Occipital lobe (tissue), 3 donors: ENCODE measurements at places on chromosomes 11 and 22. TPM values are rescaled to one million over a fixed set of nuclear protein-coding genes. Genes with fewer than 3 reads are reported as not detected.

Gene EP300
- total RNA-seq: 68.9 TPM

Gene LYVE1
- 9.0 TPM for total RNA-seq

Gene MMP11
- 14.8 TPM for total RNA-seq

Gene TESMIN
- total RNA-seq: 0.94 TPM

Gene MCM5
- total RNA-seq: 11.9 TPM

Gene CD81
- total RNA-seq: 69.4 TPM

Gene INS
- total RNA-seq: not detected

Gene MUC5AC
- not detected for total RNA-seq

Gene ANKRD49
- total RNA-seq: 21.8 TPM

Gene MIOX
- not detected for total RNA-seq

Gene TMEM45B
- 0.31 TPM for total RNA-seq

Gene NRGN
- 2.7 TPM for total RNA-seq

Gene PAX6
- total RNA-seq: 16.4 TPM

Gene MS4A6E
- not detected for total RNA-seq

Gene CCDC157
- total RNA-seq: 5.6 TPM

Gene PGA5
- total RNA-seq: not detected

Gene ACRV1
- total RNA-seq: 0.31 TPM

Gene UCP2
- total RNA-seq: 5.0 TPM

Gene POU2AF2
- total RNA-seq: not detected

Gene XKR3
- not detected for total RNA-seq

Gene PKNOX2
- total RNA-seq: 5.3 TPM

Gene DBX1
- total RNA-seq: not detected

Gene MYBPC3
- not detected for total RNA-seq

Gene SEPTIN3
- total RNA-seq: 130 TPM

Gene MMP13
- not detected for total RNA-seq

Gene NAV2
- total RNA-seq: 17.6 TPM

Gene ELF5
- total RNA-seq: not detected

Gene IRF7
- total RNA-seq: 7.6 TPM

Gene TMEM223
- total RNA-seq: 15.9 TPM

Gene OR51S1
- not detected for total RNA-seq

Gene ST14
- not detected for total RNA-seq

Gene KRTAP5-2
- total RNA-seq: not detected

Gene DEPDC7
- total RNA-seq: 3.1 TPM

Gene PLA2G3
- not detected for total RNA-seq

Gene TRPM5
- total RNA-seq: not detected

Gene TP53AIP1
- total RNA-seq: 0.47 TPM

Gene SLC22A12
- not detected for total RNA-seq

Gene POTEH
- total RNA-seq: not detected

Gene CSF2RB
- 0.62 TPM for total RNA-seq

Gene CCDC15
- total RNA-seq: 2.5 TPM

Gene SAA1
- not detected for total RNA-seq

Gene FGF3
- not detected for total RNA-seq

Gene GGTLC3
- total RNA-seq: not detected

Gene TMEM191C
- total RNA-seq: 4.4 TPM

Gene C11orf86
- not detected for total RNA-seq

Gene SCN2B
- 5.8 TPM for total RNA-seq

Gene PPP1R14B
- 74.2 TPM for total RNA-seq

Gene DEUP1
- total RNA-seq: 0.16 TPM
